ENCODE measurements at places on chromosomes 12 and 14. TPM values are rescaled to one million over a fixed set of nuclear protein-coding genes. Genes with fewer than 3 reads are reported as not detected.

- DNase-seq = no peak
Measured at GRCh38 chr12:75862692-75863471, 168.7 kb downstream of the PHLDA1 start.

- DNase-seq = no peak
Measured at GRCh38 chr14:36085861-36086260, 90.7 kb downstream of the PTCSC3 start.

GRCh38 chr14:32044454-32044853 lies 32.6 kb upstream of the ARHGAP5 start:
- no peak for DNase-seq

- DNase-seq = no peak
Measured at GRCh38 chr12:23906329-23906728, 43.1 kb downstream of the SOX5 start.

- DNase-seq = no peak
Measured at GRCh38 chr12:13252616-13253015, 56.1 kb downstream of the EMP1 start.

- no peak for DNase-seq
Measured at GRCh38 chr12:53067074-53067992, 11.9 kb downstream of the SPRYD3 start.

- DNase-seq = no peak
Measured at GRCh38 chr14:70855486-70855885, 46.2 kb upstream of the MAP3K9 start.

- DNase-seq = peak; percentile 55
Measured at GRCh38 chr14:103679351-103679750, 35.9 kb downstream of the XRCC3 start.

DNA sequence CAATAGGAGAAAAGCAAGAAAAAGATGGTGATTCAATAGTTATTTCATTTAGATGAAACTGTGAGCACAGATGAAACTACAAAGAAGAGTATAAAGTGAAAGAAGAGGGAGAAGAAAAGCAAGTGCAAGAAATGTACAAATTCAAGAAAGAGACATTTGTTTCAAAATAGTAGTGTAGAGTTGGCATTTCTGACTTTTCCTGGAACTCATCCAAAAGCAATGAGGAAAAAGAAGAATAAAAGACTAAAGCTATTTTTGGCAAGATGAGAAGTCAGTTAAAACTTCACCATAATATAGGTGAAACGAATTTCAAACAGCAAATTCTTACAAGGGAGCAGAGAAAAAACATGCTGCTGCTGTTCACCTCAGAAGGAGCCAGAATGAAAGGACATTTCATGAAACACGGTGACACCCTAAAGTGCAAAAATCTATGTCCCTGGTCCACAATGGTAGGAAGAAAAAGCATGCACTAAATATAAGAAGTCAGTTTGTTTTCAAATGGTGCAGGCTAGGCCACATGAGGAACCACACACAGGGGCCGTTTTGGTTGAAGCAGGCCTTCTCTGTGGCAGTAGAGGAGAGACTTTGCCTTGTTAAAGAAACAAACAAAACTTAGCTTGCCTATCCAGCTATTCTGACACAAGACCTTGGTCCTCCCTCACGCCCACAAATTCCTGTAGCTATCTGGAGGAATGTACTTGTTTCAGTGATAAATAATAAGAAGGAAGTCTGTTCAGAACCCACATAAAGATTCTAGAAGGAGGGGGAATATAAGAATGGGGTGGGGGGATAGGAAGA lies 11.1 kb upstream of the CMAS start:
- no peak for DNase-seq

GRCh38 chr12:124578445-124578844 lies 11.0 kb upstream of the NCOR2 start:
- no peak for DNase-seq

- DNase-seq = no peak
Measured at GRCh38 chr12:112296183-112296582, 86.0 kb downstream of the HECTD4 start.

GRCh38 chr12:10243818-10244520 lies 31.3 kb downstream of the GABARAPL1 start:
- DNase-seq = no peak

GRCh38 chr12:93569301-93569655 lies 3.2 kb upstream of the SOCS2 start:
- no peak for DNase-seq

GRCh38 chr12:71046215-71046614 lies 111.6 kb downstream of the TSPAN8 start:
- DNase-seq = no peak

GRCh38 chr12:64796205-64796845 lies 28.1 kb upstream of the TBC1D30 start:
- DNase-seq = peak; percentile 87

DNA sequence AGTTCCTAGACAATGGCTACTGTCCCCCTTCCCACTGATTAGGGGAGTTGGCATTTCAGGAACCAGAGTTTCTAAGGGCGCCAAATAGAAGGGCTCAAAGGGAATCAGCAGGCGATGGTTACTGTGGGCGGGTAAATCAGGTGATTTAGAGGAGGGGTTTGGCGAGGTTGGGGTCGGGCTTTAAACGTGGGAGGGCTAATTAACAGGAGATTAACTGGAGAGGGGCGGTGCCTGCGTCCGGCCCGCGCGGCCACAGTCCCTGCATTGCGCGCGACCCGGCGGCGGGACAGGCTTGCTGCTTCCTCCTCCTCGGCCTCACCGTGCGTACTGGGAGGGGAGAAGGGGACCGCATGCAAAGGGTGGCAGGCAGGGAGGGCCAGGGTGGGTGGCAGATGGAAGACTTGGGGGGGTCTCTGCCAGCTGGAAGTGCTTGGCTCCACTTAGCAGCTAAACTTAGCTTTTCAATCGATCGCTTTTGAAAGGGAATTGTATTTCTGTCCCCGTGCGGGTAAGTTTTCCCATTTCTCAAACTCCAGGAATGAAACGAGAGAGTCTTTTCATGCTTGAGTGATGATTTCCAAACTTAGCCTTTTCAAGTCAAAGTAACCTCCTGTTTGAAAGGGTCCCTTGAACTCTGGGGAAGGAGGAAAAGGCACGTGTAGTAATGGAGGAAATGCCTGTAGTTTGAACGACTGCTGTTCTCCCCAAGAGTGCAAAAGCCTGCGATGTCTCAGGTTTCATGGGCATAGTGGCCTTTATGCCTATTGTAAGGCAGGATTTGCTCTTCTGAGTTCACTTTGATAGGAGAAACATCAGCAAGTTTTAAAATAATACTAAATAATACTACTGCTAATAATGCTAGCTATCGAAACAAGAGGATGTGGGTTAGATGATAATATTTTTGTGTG lies at the start of gene MGST1:
TSS of gene MGST1 (plus strand) at position 255 of the 908 bp plus-strand sequence. CDS start 6,608 bp downstream, outside the sequence.
- no peak for DNase-seq

- no peak for DNase-seq
Measured at GRCh38 chr12:112752303-112752702, 39.2 kb upstream of the RPH3A start.

DNA sequence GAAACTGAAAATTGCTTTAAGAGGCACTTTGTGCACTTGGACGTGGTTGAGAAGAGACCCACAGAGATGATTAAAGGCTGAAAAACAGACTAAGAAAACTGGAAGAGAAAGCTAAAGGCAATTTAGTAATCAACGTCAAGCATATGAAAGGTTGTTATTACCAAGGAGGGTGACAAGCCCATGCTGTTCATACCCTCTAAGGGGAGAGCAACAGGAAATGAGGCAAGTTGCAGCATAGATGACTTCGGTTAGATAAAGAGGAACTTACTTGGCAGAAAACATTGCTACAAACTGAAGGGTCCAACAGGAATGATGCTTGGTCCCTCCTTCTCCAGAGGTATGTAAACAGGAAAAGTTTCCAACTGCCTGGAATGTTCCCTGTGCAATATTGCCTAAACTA lies 107.8 kb downstream of the DUSP6 start:
- no peak for DNase-seq

GRCh38 chr12:108724054-108724889 lies 7.0 kb downstream of the CORO1C start:
- DNase-seq = no peak

DNA sequence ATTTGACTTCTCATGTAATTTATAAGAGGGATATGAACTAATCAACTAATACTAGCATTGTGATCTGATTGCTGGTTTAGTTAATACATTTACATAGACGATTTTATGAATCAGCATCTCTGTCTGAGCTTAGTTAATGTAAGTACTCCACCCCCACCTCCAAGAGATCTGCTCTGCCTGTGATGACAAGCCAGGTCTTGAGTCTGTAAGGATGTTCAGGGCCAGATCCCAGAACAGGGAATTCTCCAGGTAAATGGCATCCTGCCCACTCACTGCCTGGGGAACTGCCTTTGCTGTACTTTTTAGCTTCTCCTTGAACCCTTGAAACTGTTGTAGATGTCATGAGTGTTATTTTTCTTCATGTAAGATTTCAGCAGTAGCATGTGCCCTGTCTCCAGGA lies 289.8 kb downstream of the RGS6 start:
- no peak for DNase-seq

DNA sequence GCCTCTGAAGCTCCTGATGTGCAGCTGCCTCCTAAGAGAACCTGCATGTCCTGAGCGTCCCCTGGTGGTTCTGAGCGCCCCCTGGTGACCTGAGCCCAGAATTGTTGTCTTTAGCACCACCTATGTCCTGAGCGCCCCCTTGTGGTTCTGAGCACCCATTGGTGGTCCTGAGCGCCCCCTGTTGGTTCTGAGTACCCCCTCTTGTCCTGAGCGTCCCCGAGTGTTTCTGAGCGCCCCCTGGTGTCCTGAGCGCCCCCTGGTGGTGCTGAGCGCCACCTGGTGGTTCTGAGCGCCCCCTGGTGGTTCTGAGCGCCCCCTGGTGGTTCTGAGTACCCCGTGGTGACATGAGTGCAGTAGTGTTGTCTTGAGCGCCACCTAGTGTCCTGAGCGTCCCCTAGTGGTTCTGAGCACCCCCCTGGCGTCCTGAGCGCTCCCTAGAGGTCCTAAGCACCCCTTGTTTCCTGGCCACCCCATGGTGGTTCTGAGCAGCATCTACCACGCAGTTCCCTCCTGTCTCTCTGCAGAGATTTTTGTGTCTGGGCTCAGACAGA lies 782.5 kb downstream of the TMEM121 start:
- no peak for DNase-seq

DNA sequence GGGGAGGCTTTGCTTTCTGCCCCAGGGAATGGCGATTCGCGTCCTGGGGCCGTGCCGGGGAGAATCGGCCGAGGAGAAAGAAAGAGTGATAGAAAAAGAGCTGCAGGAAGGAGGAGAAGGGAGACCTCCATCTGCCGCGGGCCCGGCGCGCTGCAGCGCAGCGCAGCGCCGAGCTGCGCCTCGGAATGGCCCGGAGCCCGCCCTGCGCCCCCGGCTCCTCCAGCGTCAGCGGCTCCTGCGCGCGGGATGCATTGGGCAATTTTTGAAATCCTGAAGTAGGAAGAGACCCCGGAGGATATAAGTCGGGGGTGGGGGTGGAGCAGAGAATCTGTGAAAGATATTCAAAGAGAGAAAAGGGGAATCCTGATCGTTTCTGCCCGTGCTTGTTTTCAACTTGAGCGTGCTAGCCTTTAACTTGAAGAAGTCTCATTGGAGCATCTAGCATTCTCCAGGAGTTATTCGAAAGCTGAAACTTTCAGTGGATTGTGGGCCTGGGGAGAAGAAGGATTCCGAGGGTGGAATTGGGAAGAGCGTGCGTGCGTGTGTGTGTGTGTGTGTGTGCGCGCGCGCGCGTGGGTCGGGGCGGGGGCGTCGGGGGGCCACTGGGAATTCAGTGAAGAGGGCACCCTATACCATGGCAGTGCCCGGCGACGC lies 441 bp downstream of the PDE3A start:
- DNase-seq = peak; percentile 71

- no peak for DNase-seq
Measured at GRCh38 chr14:85254711-85255110, 275.2 kb upstream of the FLRT2 start.

DNA sequence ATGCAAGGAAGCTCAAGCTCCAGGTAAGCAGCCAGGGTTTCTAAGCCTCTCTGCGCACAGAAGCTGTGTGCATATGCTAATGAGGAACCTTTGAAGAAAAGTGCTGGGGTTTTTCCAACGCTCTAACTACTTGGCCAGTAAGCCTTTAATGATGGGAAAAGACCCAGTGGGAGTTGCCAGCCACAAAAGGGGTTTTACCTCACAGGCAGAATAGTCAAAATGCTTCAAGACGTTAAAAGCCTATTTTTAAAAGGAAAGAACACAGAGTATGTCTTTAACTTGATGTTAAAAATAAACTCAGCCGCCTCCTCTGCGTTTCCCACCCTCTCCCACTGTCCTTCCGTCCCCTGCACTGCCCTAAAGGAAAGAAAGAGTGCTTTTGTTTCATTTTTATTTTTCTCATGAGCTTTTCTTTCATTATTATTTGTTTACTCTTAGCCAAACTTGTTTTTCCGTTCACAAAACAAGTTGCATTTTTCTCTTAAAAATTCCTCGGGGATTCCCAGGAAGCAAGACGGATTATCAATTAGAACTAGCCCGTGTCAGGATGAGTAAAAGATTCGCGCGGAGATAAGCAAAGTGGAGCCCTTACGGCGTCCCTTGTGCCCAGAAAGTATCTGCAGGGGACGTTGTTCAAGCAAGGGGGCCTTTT lies 209.8 kb upstream of the NUDT4 start:
- no peak for DNase-seq

GRCh38 chr12:113370923-113371682 lies 12.7 kb downstream of the PLBD2 start:
- DNase-seq = no peak

DNA sequence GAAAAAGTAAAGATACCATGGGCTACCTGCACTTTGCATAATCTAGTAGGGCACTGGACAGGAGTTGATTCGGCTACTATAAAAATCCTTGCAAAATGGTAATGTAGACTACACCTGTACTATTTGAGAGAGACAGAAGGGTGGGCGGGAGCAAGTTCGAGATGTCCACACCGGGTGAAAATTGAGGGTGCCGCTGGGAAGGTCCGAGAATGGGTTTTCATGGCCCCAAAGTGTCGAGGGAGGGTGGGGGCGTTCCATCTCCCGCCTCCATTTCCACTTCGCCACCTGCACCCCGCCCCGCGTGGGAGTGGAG lies 648 bp downstream of the SNX6 start:
- DNase-seq = no peak

DNA sequence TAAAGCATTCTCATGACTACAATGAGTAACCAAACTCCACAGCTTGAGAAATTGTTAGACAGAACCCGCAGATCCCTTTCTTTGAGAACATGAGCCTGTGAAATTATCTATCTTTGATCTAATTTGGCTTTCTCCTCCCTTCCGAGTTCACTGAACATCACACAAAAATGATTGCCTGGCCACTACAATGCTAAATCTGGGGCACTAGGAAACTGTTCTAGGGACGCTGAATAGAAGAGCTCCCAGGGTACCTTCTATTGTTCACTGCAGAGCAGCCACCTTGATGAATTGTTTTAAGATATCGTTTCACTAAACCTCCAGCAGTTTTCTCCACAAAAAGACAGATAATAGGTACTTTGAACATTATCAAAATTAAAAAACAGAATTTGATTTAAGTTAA lies 47.5 kb downstream of the SINHCAF start:
- DNase-seq = no peak

GRCh38 chr14:96587823-96588385 lies 85.7 kb downstream of the PAPOLA start:
- no peak for DNase-seq

KRT71 gene
- not detected for total RNA-seq

PLCZ1 gene
- not detected for total RNA-seq

GPX2 gene
- total RNA-seq = 8.4 TPM

CCDC197 gene
- not detected for total RNA-seq

C1RL gene
- total RNA-seq = 147 TPM

STYX gene
- total RNA-seq = 11.5 TPM

GPR137C gene
- total RNA-seq = 0.54 TPM

METTL3 gene
- total RNA-seq = 44.3 TPM

IRAK3 gene
- 19.9 TPM for total RNA-seq

ARMH4 gene
- total RNA-seq = 4.9 TPM

Data from kidney (tissue), 22 donors.